BJ (cell line): ENCODE measurements at places on chromosomes 4 and X. TPM values are rescaled to one million over a fixed set of nuclear protein-coding genes. Genes with fewer than 3 reads are reported as not detected.
A peak's percentile ranks its signal among the peaks of the same experiment; 100 is the strongest.

Gene XG
- polyA plus RNA-seq = 0.06 and 0.22 TPM in 2 replicates

- no peak for DNase-seq
These were observed 538 bp downstream of the SCML2 start for GRCh38 chrX:18353931-18354368.

DNA sequence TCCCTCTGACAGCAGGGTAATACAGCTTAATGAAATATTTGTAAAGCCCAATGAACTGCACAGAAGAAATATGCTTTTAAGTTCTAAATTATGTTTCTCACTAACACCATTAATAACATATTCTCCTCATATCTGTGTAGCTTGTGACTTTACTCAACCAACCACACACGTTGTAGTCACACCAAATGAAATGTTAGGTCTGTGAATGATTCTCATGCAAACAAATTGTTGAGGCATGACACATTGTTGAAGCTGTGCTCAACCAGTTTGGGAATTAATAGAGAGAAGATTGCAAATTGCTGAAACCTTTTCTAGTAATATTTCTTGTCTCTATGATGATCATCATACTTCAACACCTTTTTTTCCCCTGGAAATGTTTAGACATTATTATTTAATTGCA, 645.9 kb downstream of the PCDH7 start:
- peak; percentile 9 for DNase-seq

- no peak for DNase-seq
These were observed 17.2 kb upstream of the PRDM5 start for GRCh38 chr4:120939693-120940092.

Gene MTTP
- not detected in 2 replicates for polyA plus RNA-seq

Gene CABS1
- not detected in 2 replicates for polyA plus RNA-seq

Gene ADH7
- not detected in 2 replicates for polyA plus RNA-seq

Gene CRMP1
- polyA plus RNA-seq = 0.02 and 0.09 TPM in 2 replicates
